ENCODE measurements at places on chromosomes 13 and 19.

- no peak for DNase-seq
Observed at GRCh38 chr13:39455521-39456175, 147.3 kb downstream of the LHFPL6 start.

- no peak for DNase-seq
Observed at GRCh38 chr19:3867971-3868769, 668 bp downstream of the ZFR2 start.

DNA sequence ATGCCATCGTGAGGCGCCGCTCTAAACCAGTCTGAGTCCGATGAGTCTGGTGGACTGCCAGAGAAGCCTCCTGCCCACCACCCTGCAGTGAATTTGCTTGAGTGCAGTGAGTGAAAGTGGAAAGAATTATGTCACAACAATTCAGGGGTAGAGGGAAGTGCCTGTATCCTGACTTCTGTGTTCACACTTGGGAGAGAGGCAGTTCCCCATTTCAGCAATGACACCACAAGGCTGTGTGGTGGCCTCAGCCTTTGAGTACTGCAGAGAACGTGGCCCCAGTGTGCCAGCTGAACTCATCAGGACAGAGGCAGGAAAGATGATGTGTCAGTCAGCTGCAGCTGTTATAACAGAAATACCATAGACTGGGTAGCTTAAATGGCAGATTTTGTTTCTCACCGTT, 155.6 kb downstream of the COG6 start:
- DNase-seq, result no peak

- DNase-seq, result no peak
Observed at GRCh38 chr19:50230379-50231351, 27.2 kb downstream of the MYH14 start.

GRCh38 chr19:39375929-39376328, 15.0 kb downstream of the PAF1 start:
- no peak for DNase-seq

- no peak for DNase-seq
Observed at GRCh38 chr13:71722206-71722605, 144.8 kb downstream of the DACH1 start.

GRCh38 chr19:50490991-50491472, 14.4 kb upstream of the GARIN5A start:
- no peak for DNase-seq

- no peak for DNase-seq
Observed at GRCh38 chr13:37090912-37091311, 14.6 kb downstream of the CSNK1A1L start.

DNA sequence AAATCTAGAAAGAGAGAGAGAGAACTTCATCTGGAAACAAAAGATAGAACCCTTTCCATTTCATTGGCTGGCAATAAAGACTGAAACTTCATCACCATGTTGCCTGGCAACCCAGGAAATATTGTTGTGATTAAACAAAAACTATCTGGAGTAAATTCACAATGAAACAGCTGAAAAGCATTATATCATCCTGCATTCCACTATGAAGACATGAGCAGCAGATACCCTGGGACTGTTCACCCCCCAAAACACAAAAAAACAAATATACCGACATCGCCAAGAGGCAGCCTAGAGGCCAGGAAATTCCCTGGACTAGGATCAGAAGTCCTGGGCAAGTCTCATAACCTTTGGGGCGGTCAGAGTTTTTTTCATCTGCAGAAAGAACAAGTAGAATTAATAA, 158.3 kb downstream of the FOXO1 start:
- DNase-seq, result no peak

DNA sequence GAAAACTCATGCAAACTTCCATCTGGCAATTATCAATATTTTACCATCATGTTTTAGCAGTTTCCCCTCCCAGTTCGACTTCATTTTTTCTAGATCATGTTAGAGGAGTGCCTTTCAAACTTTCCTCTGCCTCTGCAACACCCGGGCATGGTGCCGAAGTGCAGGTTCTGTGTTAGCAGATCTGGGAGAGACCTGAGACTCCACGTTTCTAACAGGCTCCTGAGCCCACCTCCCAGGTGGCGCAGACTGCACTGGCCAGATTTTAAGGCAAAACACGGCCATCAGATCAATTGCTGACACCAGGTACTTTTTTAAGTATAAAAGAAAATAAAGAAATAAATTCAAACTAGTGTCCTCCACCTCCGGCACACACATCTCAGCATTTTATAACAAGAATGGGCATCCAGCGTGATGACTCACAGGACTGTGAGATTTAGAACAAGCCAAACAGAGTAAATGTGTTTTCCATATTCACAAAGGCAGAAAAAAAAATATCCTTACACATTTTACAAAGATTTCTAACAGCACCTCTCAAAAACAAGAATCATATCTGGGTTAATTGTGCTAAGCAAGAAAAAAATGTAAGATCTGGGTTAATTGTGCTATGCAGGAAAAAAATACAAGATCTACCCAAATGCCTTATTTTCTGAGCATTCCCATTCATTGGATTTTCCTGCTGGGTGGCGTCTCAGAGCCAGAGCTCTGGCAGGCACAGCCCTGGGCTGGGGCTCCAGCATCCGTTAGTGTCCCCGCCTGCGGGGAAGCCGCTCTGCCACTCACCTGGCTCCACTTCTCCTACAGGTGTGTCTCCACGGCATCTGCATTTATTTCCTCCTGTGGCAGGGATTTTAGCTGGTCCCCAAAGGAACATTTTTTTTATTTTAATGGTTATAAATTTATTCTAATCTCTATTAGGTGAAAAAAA, 127.9 kb upstream of the SOX1 start:
- DNase-seq, result peak; percentile 46

DNA sequence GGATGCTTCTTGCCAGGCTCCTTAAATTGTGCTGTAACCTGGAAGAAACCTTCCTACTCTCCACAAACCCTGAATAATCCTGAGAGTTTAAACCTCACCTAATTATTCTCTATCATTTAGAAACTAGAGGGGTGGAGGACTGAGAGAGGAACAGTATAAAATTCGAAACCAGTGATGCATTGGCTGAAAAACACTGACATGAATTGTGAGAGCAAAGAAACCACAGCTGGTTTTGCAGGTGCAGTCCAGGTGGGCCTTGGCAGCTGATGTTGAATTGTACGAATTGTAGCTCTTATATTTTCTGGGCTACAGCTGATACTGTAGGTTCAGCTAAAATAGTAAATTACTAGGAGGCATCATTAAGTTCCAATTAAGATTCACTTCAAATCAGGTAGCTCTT, 227.0 kb upstream of the SLITRK5 start:
- no peak for DNase-seq

GRCh38 chr13:80530191-80530590, 189.3 kb upstream of the SPRY2 start:
- DNase-seq, result no peak

- DNase-seq, result no peak
Observed at GRCh38 chr13:102386461-102386860, 15.4 kb downstream of the FGF14 start.

DNA sequence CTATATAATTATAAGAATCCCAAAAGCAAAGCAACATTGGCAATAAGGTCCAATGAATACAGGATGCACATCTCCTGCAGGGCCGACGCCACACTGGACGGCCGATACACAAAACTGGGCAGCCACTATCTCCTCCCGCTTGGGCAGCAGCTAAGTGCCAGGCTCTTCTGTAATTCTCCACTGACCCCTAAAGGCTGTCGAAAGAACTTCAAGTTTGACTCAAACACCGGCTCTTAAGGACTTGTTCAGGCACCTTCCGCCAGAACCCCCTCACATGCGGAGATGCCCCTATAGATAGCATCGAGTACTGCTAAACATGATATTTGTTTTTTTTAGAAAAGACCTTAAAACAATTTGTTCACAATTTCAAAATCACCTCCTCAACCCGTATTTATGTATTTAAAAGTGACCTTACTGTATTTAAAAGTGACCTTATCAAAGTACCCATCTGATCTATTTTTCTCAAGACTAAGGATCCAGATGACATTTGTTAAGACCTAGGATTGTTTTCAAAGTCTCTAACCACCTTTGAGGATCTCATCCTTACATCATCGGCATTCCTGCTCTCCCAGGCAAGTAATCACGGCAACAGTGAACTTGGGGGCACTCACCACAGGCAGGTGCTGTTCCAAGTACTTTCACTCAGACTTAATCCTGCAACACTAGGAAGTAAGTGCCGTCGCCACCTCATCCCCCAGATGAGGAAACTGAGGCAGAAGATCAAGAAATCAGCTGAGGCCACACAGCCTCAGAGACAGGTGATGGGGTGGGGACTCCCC, 77.8 kb downstream of the TUBGCP3 start:
- no peak for DNase-seq

Measured in NCI-H187 treated with DMSO at 0.1 percent for 48 hours (cell line).